G401 (cell line): ENCODE measurements at places on chromosomes 1 and 21.

DNA sequence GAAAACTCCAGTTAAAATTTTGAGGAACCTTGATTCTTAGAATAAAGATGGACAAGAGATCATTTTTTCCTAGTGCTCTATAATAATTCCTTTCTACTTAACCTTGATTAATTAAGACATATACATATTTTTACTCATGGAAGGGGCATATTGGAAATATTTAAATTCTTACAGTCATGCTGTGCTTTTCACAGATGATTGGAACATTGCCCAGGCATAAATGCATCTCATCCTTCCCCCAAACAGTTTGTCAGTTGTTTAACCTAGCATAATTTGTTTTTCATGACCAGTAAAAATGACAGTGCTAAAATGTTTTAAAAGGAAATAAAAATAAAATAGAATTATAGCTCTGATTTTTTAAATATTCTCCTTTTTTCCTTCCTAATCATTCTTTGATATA is 140.0 kb downstream of the DNM3 start:
- no peak for DNase-seq

GRCh38 chr1:66393586-66394287 is 140.2 kb upstream of the SGIP1 start:
- DNase-seq: no peak

GRCh38 chr1:24438423-24438901 is 22.9 kb downstream of the NIPAL3 start:
- peak; percentile 97 for DNase-seq

DNA sequence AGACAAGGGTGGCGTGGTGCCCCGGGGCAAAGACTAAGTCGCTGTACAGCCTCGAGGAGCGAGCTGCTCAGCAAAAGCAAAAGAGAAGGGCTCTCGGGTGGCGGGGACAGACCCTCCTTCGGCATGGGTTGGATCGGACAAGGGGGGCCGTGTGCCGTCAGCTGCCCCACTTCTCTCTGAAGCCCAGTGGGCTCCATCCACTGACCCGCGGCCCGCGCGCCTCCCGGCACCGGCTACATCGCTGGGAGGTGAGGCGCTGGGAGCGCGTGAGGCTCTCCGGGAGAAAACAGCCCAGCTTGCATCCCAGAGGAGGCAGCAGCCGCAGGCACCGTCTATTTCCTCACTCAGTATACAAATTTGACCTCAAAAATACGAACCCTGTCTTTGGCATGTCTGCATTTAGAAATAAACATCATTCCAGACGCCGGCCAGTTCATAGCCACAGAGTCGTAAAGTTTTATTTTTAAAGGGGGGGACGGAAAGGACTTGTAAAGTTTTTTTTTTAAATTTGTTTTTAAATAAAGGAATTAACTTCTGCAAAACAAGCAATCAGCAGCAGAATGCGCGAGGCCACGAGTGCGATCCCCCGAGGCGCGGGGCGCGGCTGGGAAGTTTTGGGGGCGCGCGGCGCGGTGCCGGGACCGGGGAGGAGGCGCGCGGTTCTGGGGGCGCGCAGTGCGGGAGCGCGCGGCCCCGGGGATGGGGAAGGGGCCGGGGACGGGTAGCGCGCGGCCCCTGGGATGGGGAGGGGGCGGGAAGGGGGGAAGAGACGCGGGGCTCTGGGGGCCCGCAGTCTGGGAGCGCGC is 689 bp upstream of the GPR137B start:
- peak; percentile 29 for DNase-seq

DNA sequence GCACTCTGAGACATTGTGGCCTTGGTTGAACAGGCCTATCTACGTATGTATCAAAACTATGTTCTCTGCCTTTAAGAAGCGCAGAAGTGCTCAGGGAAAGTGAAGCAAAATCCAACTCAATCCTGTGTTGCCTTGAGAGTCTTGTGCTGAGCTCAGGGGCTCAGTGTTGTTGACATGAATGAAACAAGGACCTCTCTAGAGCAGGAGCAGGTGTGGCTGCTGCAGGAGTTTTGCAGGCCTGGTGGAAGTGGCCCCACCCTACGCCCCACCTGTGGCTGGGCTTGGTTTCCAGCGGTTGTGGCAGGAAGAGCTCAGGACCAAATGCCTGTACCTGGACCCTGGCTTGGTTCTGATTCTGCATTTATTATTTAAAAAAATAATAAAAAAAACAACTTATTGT is 20.9 kb downstream of the CA6 start:
- DNase-seq: no peak

DNA sequence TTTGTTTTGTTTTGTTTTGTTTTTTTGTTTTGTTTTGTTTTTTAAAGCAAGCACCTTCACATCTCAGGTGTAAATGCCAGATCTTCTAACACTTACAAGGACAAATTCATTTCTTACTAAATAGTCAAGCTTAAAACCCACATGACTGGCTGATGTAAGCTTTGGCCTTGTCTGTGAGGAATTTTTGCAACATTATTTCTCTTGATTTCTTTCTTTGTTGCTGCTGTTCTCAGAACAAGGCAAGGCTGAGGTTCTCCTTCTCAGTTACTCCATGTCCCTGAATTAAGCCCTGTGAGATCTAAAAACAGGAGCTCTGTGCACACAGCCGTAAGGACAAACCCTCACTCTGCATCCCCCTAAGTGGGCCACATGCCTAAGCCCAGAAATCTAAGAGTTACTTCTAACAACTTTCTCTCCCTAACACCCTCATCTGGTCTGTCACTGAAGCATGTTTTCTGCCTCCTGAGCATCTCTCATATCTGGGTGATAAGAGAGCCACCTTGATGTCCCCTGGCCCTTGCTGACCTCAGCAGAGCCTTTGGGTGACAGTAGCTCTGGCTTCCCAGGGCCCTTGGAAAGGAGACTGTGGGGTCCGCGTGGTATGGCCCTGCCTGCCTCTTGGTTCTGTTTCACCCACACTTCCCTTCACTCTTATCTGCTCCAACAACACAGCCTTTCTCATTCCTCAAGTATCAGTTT is 81.2 kb upstream of the HOOK1 start:
- DNase-seq: no peak
